NCI-H460 (cell line): ENCODE measurements at places on chromosomes 3 and 15.

DNA sequence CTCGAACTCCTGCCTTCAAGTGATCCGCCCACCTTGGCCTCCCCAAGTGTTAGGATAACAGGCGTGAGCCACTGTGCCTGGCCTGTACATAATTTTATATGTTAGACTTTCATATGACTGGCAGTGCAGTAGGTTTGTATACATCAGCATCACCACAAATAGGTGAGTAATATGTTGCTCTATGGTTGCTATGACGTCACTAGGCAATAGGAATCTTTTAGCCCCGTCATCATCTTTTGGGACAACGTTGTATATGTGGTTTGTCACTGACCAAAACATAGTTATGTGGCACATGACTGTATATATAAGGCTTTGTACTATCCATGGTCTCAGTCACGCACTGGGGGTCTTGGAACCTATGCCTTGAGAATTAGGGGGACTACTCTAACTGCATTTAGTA lies 17.0 kb upstream of the DNAJC19 start:
- DNase-seq: no peak

DNA sequence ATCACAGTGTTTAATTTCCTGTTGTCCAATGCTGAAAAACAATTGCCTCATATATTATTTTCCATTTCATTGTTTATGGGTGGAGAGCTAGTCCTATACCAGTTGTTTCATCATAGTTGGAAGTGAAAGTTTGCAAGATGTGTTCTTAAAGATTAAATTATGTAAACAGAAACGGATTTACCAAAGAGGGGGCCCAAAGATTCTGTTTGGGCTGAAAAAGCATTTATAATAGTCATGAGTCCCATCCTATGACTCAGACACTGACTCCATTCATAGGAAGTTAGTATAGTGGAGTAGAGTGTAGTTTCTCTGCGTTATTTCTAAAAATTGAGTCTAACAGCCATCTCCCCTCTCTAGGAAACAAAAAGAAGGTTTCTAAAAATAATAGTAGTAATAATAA lies 24.3 kb downstream of the NFKBIZ start:
- no peak for DNase-seq

DNA sequence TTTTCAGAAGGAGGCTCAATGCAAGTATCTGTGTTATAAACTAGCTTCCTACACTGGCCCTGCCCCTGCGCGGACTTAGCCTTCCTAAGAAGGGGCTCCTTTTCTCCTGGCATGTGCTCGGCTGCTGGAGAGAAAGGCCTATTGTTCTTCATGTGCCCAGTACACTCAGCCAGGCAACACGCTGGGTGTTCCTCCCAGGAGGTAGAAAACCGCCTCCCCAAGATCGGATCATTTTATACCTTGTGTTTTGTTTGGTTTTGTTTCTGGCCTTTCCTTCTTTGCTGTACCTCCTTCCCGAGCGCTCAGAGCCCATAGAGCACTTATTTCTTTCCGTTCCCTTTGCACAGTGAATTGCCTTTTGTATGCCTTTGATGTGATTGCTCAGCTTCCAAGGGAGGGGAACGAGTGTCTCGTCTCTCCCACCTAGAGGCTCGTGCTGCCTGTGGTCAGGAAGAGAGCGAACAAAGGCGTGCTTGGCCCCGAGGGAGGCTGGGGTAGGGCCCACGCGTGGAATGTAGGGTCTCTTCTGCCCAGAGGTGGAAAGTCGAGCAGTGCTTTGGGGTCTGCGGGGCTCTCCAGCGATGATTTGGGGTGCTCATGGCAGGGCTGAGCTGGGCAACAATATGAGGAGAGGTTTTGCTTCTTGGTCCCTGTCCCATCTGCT lies 30.0 kb downstream of the CCNL1 start:
- no peak for DNase-seq

DNA sequence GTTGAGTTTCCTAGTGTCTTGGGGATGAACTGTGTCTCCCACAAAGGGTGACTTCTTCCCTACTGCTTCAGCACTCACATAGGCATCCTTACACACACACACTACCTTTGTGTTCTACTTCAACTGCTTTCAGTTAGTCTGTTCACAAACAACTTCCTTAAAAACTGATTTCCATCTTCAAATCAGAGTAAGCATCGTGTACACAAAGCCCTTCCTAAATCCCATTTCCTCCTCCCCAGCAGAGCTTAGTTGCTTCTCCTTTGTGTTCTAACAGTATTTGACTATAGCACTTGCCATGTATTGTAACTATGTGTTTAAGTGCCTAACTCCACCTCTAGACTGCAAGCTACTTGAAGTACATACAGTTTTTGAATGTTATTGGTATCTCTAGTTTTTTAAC lies 71.7 kb downstream of the TNIK start:
- no peak for DNase-seq

DNA sequence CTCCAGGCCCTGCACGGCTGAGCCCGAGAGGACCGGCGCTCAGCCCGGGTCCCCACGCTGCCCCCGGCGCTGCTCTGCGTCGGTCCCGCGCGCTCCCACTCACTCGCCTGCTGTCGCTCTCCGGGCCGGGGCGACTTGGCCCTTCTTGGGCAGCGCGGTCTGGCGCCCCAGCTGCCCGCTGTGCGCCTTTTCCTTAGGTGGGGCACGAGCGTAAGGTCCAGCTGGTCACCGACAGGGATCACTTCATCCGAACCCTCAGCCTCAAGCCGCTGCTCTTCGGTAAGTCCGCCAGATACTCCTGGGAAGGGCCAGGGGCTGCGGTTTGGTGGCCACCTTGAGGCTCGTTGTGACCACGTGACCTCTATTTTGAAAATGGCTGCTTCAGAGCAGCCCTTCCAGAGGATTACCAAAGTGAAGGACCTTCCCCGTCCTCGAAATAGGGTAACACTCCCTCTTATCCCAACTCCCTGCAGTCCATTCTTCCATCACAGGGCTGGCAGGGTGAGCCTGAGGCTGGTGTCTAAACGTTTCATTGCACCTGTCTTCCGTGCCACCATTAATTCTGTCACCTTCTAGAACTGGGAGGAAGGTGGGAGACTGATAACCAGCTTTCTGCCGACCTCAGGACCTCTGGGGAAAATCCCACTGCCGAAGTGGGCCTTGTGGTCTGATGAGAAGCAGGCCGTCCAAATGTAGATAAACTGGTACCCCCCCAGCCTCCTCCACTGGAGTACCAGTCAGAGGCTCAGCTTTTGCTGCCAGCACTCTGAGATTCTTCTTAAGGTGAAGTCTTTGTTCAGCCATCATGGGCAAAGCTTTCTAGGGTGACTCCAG lies 812 bp downstream of the P4HTM start:
- no peak for DNase-seq

GRCh38 chr3:77707281-77707680 lies 667.4 kb downstream of the ROBO2 start:
- no peak for DNase-seq

- no peak for DNase-seq
These were observed 81.6 kb downstream of the MCTP2 start for GRCh38 chr15:94312946-94313345.

DNA sequence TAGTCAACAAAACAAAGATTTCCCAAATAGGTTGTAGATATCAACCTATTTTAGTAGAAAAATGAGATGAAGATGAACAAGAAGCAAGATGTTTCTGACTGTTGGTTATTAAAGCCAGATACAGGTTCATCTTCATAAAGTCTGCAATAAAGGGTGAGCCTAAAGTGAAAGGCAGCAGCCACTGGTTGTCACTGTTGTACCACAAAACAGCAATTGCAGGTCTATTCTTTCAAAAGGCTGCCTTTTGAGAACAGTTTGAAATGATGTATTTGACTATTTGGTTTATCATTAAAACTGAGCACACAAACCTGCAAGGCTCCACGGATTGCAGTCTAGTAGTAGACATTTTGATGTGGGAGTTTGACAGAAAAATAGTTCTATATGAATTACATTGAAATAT lies 543.4 kb downstream of the GBE1 start:
- DNase-seq: no peak

DNA sequence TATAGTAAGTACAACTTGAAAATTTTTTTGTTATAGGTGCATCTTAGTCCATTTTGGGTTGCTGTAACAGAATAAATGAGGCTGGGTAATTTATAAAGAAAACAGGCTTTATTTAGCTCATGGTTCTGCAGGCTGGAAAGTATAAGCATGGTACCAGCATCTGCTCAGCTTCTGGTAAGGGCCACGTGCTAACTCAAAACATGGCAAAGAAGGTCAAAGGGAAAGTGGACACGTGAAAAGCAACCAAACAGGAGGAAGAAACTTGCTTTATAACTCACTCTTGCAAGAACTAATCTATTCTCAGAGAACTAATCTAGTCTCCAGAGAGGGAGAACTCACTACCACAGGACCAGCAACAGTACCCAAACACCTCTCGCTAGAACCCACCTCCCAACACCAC lies 9.1 kb downstream of the HDGFL3 start:
- no peak for DNase-seq

GRCh38 chr3:50639055-50639494 lies 22.1 kb downstream of the MAPKAPK3 start:
- DNase-seq: no peak

DNA sequence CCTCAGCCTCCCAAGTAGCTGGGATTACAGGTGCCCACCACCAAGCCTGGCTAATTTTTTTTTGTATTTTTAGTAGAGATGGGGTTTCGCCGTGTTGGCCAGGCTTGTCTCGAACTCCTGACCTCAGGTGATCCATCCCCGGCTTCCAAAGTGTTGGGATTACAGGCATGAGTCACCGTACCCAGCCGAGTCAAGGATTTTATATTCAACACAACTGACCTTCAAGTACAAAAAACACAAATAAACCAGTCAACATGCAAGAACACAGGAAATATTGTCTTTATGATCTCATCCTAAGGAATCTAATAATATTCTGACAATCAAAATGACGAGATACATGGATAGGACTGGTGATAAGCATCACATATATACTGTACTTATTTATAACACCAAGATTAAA lies 37.9 kb downstream of the TJP1 start:
- no peak for DNase-seq

GRCh38 chr15:40859206-40859851 lies 14.7 kb downstream of the RHOV start:
- peak; percentile 65 for DNase-seq

DNA sequence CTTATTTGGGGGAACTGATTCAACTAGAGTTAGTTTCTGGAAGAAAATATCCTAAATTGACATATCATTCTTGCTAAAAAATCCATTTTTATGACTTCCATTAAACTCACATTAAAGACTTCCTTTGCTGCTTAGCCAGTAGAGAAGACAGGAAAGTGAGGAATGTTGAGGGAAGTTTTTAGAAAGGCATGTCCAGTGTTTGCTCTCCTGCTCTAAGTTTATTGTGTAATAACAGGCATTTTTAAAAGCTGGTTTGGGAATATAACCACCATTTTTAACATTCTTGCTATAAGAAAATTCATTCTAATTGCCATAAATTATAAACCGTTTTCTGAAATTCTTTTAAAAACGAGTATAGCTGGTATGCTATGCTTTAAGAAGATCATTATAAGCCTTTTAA lies 428.0 kb downstream of the RAP2B start:
- no peak for DNase-seq

DNA sequence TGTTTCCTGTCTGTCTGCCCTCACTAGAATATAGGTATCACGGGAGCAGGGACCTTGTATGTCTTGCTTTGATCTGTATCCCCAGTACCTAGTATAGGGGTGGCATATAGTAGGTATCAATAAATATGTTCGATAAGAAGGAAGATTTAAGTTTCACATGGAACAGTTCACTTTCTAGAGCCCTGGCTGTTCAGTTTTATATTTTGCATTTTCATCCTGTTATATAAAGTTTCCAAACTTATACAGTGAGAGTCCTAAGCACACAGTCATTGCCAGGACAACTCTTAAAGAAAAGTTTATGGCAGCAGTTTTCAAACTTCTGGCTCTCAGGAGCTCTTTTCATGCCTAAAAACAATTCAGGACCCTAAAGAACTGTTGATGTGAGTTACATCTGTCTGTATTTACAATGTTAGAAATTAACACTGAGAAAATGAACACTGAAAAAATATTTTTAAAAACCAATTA lies 13.4 kb downstream of the ITPR1 start:
- DNase-seq: no peak
